Activated CD8-positive, alpha-beta memory T cell treated with anti-CD3 and anti-CD28 coated beads for 4 hours (primary cell): ENCODE measurements at places on chromosomes 6 and 20.

DNA sequence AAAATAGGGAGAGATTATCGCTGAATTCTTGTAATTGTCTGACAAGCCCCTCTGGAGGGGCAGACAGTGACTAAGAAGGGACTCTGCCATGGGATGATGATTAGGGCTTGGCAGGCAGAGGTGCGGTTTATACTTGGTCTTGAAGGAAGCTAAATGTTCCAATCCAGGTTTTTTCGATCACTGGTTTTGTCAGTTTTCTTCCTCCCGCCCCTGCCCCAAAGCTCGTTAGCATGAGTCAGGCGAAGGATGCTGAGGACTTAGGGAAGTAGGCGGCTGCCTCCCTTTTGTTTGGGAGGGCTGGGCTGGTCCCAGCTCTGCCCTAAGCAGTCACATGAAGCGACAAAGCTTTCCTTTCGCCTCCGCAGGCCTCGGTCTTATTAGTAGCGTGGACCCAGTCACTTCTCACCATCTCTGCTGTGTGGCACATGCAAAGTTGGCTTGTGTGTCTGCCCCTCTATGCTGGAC, 314.2 kb downstream of the CDC5L start:
- DNase-seq: no peak

- no peak for DNase-seq
Measured at GRCh38 chr6:22737331-22737730, 168.0 kb downstream of the HDGFL1 start.

DNA sequence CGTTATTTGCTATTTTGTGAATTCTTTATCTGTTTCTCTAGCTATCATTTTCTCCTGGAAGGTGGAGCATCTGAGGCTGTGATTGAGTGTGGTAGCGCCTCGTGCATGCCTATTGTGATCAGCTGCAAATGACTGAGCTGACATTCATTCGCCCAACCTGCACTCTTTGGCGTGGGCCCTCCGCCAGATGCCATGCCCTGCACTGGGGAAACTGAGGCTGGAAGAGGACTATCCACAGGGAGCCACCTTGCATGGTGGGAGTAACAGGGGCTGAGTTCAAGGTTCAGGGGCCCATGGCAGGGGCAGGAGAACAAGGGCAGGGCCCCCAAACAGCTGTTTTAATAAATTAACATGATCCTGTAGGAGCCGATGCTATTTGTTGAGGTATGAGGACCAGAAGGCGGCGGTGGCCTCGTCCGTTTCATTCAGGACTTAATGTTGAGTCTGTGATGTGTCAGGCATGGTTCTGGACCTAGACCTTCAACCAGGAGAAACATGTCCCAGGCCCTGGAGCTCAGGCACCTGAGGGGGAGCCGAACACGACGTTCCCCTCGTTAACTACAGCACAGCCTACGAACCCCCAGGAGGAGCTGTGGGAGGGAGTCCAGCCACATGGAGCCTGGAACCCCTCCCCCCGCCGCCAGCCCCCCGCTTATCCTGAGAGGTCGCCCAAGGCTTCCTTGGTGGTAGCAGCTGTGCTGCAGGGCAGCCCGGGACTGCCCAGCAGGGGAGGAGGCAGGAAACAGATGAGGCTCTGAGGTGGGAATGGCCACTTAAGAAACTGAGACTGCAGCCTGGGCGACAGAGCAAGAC, 242.9 kb downstream of the CDH4 start:
- DNase-seq: no peak

- DNase-seq: no peak
Measured at GRCh38 chr6:16476861-16477260, 238.5 kb downstream of the GMPR start.

DNA sequence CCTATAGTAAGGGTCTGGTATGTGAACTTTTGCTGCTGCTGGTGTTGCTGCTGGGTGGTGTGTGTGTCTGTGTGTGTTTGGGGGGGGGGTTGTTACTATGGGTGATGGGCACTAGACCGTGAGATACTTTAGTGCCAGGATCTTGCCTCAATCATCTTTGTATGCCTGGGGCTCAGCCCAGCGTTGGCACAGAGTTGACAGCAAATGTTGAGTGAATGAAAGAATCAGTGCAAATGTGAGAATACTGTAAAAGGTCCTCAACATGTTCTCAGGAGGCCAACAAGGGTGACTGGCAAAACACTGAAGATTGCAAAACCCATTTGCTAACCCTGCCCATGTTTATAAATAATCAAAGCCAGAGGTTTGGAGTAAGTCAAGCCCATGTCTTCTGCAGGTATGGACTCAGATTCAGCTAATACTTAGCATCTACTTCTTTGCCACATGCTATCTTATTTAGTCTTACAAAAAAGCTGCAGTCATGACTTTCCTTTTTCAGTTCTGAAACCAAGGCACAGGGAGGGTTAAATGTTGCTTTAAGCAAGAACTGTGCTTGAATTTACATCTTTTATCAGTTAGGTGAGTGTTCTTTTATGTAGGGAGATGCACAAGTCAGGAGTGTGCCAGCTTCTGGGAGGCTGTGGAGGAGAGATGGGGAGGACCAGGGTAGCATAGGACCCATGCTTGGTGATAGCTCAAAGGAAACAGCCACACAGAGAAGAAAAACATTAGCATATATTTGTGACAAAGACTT, 125.3 kb upstream of the SPACA1 start:
- no peak for DNase-seq

- DNase-seq: no peak
Measured at GRCh38 chr6:71123051-71123450, 165.6 kb upstream of the OGFRL1 start.

GRCh38 chr6:133546098-133546497, 304.9 kb downstream of the EYA4 start:
- DNase-seq: no peak

DNA sequence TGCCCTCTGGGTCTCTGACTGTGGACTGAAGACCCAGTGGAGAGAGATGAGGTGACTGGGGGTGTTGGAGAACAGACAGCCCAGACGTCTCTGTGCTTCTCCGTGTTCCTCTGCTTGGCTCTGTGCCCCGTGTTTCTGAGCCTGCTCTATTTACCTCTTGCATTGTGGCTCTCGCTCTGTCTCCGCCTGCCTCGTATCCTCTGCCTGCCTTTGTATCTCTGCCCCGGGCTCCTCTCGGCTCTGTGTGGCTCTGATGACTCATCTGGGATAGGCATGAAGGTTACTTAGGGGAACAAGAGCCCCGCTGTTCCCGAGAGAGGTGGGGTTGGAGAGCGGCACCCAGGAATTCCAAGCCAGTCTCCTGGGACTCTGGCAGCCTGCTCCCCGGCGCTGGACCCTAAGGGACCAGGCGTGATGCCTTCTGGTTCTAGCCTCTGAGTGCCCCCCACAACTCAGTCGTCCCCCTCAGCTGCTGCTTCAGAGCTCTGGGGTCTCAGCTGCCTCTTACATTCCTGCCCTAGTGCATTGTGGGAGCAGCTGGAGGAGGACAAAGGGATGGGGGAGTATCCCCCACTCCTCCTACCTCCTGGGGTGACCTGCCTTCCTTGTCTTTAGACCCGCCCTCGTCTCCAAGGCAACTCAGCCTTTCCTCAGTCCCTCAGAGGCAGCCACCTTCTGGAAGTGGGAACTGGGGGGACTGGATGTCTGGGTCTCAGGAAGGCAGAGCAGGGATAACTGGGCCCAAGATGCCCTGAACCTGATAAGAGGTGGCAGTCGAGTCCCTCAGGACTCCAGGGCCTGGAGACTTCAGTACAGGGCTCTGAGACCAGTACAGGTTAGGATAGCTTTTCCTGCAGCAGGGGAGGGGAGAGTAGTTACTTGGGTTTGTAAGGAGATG, 1.9 kb downstream of the DDR1 start:
- no peak for DNase-seq

DNA sequence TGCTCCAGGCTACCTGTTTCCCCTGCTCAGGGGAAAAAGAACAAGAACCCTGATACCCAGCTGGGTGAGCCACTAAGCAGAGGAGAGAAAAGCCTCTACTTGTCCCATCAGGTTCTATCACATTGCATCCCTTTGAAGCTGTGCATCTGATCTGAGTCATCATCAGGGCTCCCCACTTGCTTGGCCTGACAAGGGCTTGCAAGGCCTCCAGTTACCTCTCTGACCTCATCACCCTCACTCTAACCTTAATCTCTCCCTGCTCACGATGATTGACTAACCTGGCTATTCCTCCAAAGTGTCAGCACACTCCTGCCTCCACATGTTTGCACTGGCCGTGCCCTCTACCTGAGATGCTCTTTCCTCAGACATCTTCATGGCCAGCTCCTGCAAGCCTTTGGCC, 309.5 kb upstream of the CHD6 start:
- DNase-seq: no peak

- DNase-seq: peak; percentile 14
Measured at GRCh38 chr6:7108196-7108963, 619 bp downstream of the RREB1 start.

DNA sequence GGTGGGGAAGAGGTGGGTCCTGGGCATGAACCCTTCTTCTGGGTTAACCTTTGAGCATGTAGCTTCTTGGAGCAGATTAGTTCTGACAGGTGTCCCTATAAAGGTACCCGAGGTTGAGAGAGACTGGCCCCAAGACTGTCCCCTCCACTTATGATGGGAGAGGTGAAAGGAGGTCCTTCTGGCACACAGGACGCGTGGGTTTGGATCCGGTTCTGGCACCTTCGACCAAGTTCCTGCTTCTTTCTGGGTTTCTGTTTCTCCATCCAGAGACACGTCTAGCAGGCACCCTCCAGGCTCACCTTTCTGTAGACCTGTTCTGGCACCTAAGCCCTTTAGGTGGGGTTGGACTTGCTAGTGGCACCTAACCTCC, 4.1 kb downstream of the PAX1 start:
- DNase-seq: no peak

- DNase-seq: no peak
Measured at GRCh38 chr6:48109944-48110343, 1.1 kb downstream of the PTCHD4 start.

DNA sequence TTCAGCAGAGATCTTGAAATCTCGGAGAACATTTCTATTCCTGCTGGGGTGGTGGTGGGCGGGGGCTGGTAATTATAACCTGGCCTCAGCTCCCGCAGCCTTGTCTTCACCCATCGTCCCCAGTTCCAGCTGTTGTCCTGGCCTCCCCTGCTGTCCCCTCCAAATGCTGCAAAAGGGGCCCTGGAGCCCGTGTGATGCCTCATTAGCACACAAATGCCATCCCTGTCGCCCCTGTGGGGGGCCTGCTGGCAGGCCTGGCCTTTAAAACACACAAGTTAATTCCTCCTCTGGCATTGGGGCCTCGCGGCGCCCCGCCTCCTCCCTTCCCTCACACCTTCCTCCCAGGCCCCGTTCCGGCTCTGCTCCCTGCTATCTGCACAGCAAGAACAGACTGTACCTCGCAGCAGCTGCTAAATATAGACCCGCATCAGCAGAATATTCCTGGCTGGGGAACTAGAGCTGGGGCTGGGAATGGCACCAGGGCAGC, 85.7 kb downstream of the CDH22 start:
- DNase-seq: no peak

- no peak for DNase-seq
Measured at GRCh38 chr6:109253366-109253765, 128.9 kb downstream of the CD164 start.

GRCh38 chr20:59214073-59214472, 50.5 kb downstream of the ZNF831 start:
- DNase-seq: no peak

- DNase-seq: no peak
Measured at GRCh38 chr20:48098866-48099265, 313.6 kb upstream of the SULF2 start.

GRCh38 chr6:113421997-113422396, 435.1 kb upstream of the MARCKS start:
- DNase-seq: no peak

- no peak for DNase-seq
Measured at GRCh38 chr20:45339084-45339483, 9.1 kb downstream of the SDC4 start.

- peak; percentile 4 for DNase-seq
Measured at GRCh38 chr6:33761922-33762629, 15.4 kb upstream of the IP6K3 start.

DNA sequence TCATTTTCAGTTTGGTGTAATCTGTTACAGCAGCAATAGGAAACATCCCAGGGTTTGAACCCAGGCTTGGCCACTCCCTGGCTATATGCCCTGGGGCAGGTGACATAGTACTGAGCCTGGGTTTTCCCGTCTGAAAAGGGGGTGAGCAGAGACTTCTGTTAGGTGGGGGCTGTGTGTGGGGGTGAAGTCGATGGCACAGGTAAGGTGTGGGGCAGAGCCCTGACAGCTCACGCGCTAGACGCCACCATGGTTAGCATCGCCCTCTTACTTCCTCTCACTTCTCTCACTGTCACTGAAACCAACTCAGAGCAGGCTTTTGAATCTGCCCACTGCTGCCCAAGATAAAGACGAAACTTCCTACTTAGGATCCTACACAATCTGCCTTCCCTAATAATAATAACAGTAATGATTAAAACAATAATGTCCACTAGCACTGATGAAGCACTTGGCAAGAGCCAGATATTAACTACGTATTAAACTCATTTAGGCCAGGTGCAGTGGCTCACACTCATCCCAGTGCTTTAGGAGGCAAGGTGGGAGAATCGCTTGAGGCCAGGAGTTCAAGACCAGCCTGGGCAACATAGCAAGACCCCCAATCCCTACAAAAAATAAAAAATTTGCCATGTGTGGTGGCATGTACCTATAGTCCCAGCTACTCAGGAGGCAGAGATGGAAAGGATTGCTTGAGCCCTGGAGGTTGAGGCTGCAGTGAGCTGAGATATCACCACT, 117.9 kb upstream of the PTPN1 start:
- no peak for DNase-seq

- DNase-seq: no peak
Measured at GRCh38 chr20:46833360-46833759, 61.3 kb upstream of the EYA2 start.

DNA sequence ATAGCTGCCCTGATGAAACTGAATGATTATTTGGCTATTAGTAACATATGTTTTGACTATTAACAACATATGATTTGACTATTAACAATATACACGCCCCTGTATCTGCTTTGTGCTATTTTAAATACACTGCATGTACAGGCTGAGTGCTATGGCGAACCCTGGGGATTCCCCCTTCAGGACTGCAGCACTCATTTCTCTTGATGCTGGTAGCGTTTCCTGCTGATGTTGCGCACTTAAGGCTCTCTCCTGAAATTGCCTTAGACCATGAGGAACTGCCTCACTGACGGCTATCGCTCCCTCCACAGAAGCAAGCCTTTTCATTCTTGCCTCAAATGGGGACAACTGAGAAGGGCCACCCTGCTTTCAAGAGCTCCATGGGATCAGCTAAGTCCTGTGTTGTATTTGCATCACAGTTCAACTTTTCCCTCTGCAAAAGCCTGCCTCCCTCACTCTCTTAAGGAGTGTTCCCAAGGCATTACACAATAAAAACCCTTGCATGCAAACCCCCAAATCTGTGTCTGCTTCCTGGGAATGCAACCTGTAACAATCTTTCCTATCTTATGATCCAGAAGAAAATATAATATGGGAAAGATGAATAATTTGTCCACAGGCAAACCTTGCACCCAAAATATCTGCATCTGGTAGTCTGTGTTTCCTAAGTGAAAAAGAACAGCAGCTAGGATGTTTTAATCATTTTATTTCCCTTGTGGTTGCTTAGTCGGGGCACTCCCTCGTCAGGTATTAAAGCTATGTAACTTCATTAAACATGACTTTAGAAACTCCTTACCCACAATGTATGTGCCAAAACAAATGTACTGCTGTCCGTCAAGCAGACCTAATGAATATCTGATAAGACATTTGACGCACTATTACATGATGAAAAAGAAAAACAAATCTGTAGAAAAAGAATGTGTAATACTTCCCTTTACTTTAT, 456.4 kb downstream of the COL12A1 start:
- DNase-seq: no peak
